ENCODE measurements at places on chromosomes 7 and 10.

DNA sequence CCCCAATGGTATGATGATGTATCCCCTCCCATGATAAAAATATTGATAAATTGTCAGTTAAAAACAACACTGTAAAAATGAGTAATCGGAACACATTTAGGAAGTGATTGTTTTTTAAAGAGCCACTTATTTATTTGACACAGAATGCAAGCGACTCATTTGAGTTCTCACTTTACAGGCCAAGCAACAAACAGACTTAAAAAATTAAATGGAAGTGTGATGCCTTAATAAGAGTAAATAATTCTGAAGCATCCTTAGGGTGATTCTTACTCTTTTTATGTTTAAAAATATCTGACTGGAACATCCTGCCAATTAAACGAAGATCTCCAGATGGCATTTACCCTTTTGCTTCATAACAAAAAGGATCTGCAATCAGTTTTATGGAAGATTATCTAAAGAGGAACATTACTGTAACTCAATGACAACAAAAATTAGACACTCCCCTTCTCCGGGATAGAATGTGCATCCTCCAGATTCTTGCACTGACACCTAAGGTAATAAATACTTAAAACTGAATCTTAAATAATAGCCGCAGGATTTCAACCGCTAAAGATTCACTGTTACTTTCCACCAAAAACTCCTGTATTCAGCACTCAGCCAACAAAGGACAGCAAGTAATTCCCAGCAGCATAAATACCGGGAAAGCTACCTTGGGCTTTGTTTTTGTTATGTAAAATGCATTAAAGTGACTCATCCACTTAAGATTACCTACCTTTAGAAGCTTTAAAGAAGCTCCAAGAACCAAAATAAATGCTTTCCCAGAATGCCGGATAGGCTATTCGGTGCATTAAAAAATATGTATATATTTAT lies 1.7 kb downstream of the CACNA2D1 start:
- DNase-seq = peak; percentile 32

DNA sequence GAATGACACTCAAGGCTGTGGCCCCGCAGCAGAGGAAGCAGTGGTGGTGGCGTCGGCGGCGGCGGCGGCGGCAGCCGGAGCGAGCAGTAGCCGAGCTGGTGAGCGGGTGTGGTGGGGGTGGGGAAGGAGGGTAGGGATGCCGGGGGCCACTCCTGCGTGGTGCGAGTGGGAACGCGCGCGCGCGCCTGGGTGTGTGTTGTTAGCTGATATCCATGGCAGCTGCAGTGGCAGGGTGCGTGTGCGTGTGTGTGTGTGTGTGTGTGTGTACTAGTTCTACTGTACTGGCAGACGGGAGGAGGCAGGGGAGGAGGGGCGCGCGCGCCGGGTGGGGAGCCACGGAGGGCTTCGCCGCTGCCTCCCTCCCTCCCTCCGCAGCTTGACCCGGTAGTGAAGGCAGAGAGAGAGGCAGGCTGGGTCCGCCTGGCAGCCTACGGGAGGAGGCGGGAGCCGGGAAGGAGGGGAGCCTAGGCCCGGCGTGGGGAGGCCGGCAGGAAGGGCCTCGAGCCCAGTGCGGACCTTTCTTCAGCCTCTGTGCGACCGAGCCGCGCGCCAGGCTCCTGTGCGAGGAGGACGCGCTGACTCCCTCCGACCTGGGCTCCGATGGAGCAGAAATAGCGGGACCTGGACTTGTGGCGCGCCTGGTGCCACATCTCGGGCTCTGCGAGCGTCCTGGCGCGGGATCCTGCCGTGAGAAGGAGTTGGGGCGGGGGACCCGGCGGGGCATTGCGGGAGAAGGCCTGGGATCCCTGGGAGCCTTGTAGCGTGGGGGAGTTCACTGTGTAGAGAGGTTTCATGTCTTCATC lies at the start of gene MAGI2:
Gene MAGI2 (minus strand): TSS at position 110 of the 803 bp plus-strand sequence. CDS start 347 bp downstream, outside the sequence.
- peak; percentile 43 for DNase-seq

DNA sequence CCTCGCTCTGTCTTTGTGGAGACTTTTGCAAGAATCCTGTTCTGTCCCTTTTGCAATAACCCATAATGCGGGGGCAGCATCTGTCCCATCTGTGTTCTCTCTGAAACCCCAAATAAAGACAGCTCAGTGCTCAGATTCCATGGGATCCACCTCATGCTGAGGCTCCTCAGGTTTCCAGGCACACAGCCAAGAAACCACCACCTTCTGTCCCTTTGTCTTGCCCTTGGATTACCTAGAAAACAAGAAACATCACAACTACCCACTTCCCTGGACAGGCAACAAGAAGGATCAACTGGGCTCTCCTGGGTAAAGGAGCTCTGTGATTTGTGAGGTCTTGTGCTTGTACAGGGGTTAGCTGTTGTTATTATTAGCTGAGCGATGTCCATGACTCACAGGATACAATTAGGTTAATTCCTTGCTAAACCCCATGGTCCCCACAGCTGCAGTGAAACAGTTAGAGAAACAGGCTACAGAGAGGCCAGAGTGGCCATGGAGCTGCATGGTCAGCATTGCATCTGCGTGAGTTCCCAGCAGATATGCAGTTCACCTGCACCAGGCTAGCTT lies 50.2 kb downstream of the CXCL12 start:
- no peak for DNase-seq

DNA sequence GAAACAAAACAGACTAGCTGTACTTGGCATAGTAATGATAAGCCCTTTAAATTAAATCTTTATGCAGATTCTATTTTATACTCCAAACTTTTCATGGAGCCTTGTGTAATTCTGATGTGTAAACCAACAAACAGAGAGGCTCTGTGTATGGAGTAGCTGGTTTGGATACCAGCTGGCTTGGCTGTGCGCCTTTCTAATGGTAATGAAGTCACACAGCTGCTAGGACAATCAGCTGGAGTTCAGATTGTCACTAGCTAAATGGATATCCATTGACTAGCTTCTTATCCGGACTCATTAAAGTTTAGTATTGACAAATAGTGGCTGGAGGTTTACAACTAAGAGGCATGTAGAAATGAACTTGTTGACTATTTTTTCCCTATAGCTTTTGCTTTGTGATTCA lies 398.4 kb downstream of the DGKB start:
- DNase-seq = peak; percentile 11

GRCh38 chr7:39621261-39621660 lies 2.1 kb upstream of the RALA start:
- DNase-seq = peak; percentile 86

- DNase-seq = peak; percentile 90
Measured at GRCh38 chr10:114412907-114413797, 8.8 kb upstream of the AFAP1L2 start.

DNA sequence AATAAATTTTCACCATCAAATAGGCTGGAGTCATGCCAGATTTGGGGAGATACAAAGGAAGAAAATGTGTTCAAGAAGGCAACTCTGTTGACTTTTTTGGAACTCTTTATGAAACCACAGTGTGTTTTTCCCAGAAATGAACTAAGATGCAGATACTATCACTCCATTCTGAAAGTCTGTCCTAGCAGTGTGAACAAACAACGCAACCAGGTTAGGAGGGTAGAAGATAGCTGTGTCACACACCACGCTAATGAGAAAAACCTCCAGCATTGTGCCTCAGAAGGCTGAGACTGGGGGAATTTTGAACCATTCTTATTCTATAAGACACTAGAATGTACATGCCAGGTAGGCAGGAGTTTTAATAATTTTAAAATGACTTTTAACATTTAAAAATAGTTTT lies 15.9 kb upstream of the ATP6V0A4 start:
- no peak for DNase-seq

GRCh38 chr7:104962781-104963180 lies 51.2 kb upstream of the KMT2E start:
- DNase-seq = peak; percentile 96

DNA sequence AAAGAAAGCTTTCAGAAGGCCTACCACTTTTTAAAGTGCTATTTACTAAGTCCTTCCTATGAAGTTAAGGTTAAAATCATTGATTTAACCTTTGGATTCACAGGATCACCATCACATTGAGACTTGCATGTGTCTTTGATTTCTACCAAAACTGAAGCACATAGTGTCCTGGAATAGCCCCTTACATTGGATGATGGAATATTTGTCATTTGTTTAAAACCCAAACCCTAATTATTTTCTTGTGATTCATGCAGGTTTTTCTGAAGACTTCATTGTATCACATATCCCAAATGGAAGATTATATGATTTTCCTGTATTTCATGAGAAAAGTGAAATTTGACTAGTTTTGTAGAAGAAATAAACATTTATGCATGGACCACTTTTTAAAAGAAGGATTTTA lies 3.3 kb downstream of the SEMA3A start:
- DNase-seq = no peak

DNA sequence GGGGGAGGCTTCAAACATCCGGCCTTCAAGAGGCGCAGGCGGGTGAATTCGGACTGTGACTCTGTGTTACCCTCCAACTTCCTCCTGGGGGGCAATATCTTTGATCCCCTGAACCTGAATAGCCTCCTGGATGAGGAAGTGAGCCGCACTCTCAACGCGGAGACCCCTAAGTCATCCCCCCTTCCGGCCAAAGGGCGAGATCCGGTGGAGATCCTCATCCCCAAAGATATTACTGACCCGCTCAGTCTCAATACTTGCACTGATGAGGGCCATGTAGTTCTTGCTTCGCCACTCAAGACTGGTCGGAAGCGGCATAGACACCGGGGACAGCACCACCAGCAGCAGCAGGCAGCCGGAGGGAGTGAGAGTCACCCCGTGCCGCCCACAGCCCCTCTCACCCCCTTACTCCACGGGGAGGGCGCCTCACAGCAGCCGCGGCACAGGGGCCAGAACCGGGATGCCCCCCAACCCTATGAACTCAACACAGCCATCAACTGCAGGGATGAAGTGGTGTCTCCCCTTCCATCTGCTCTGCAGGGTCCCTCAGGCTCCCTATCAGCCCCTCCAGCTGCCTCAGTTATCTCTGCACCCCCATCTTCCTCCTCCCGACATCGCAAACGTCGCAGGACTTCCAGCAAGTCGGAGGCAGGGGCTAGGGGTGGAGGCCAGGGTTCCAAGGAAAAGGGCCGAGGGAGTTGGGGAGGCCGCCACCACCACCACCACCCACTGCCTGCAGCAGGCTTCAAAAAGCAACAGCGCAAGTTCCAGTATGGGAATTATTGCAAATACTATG lies 1.1 kb downstream of the MEPCE start:
- no peak for DNase-seq

GRCh38 chr7:115340828-115341227 lies 418.9 kb downstream of the MDFIC start:
- DNase-seq = peak; percentile 96

- peak; percentile 92 for DNase-seq
Measured at GRCh38 chr7:30241767-30242166, 42.6 kb upstream of the ZNRF2 start.

DNA sequence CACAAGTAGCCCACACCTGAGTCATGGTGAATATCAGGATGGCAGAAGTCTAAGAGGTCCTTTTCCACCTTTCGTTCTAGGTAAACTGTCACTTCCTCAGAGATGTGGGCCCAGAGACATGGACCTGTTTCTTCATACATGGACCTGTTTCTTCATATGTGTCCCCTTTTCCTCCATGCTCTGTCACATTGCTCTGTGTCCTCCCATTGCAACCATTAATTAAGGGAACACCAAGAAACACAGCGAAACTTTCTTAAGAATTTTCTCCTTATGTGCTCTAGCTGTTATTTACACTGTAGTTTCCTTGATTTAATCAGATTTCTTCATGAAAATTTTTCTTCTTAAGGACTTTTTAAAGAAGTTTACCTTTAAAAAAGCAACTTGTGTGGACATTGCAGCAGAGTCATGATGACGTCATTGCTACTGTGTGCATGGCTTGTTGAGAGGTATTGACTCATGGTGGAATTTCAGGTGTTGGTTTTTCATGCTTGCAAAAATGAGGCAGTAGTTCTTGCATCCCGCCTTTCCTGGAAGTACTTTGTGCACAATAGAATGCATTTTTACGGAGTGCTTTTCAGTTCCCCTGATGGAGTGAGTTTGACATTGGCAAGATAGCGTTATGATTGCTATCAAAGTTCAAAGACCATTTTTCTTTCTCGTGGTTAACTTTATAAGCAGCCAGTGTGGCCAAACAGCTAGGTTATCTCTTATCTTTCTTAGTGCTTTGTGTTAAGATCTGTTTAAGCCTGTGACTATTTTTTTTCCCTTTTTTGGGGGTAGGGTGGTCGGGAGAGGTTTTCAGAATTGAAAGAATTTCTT lies 37.7 kb downstream of the CFAP58 start:
- peak; percentile 95 for DNase-seq

- DNase-seq = no peak
Measured at GRCh38 chr7:105905209-105905909, 29.0 kb upstream of the ATXN7L1 start.

- DNase-seq = no peak
Measured at GRCh38 chr10:118482393-118483331, 112.8 kb downstream of the PRLHR start.

- no peak for DNase-seq
Measured at GRCh38 chr10:43943818-43944360, 295.2 kb upstream of the ZNF32 start.
